ENCODE measurements at places on chromosomes 3 and 15.

GRCh38 chr3:156071031-156071430 is 49.3 kb upstream of the KCNAB1 start:
- DNase-seq = no peak

- no peak for DNase-seq
Observed at GRCh38 chr3:134998158-134998557, 203.1 kb downstream of the EPHB1 start.

DNA sequence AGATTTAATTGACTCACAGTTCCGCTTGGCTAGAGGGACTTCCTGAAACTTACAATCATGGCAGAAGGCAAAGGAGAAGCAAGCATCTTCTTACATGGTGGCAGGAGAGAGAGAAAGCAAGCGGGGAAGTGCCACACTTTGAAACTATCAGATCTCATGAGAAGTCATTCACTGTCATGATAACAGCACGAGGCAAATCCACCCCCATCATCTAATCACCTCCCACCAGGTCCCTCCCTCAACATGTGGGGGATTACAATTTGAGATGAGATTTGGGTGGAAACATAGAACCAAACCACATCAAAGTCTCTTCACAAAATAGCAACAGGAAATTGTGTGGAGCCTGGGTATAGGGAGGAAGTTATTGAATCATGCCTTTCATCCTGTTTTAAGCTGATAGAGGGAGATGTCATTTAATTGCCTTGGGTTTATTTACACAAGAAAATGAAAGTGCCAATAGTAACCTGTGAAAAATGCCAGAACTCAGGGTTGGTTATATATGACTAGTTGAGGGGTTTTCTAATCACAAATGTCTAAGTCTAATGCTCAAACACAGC is 624.8 kb upstream of the LMCD1 start:
- DNase-seq = no peak

- no peak for DNase-seq
Observed at GRCh38 chr15:68589783-68590710, 11.3 kb downstream of the CORO2B start.

GRCh38 chr3:156716105-156716862 is 41.9 kb downstream of the TIPARP start:
- no peak for DNase-seq

DNA sequence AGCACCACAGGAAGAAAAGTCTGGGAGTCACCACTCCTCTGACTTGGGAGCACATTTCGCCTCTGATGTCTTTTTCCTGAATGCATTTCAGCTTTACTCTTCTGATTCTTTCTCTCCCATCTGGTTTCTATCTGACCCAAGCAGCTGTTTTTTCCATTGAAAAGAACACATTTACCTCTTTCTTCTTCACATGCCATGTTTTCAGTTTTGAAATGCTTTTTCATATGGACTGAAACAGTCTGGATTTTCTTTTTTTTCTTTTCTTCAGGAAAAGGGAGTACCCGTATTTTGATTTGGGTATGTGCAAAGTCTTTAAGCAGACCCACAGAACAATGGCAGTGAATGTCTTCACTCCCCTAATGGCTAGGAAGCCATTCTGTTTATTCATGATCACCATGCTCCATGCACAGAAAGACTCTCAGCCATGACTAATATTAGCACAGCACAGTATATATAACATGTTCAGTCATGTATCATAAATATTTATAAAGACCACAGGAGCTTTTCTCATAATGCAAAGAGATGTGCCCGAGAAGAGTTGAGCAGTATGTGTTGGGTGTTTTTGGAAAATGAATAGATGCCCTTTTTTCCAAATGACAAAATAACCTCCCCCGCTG is 82.7 kb upstream of the LRIG1 start:
- DNase-seq = no peak

GRCh38 chr15:90660195-90660998 is 56.7 kb upstream of the BLM start:
- peak; percentile 28 for DNase-seq

- DNase-seq = no peak
Observed at GRCh38 chr3:64919934-64920333, 232.1 kb upstream of the ADAMTS9 start.

DNA sequence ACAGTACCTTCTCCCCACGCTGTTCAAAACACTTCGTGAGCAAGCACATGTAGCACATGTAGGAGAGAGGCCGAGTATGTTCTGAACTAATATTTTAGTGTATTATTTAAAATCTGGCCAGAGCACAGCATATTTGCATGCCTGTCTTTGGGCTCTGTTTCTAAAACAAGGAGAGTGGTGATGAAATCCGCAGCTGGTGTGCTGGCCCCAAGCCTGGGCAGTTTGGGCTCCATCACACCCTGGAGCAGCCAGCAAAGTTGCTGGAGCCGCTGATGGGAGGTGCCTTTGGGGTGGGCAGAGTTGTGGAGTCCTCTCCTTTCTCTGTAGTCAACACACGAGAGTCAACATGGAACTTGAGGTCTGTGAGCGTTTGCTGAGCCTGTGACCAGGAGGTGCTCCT is 116.6 kb downstream of the SLCO3A1 start:
- no peak for DNase-seq

GRCh38 chr15:64599716-64600115 is 139.3 kb downstream of the ZNF609 start:
- no peak for DNase-seq

DNA sequence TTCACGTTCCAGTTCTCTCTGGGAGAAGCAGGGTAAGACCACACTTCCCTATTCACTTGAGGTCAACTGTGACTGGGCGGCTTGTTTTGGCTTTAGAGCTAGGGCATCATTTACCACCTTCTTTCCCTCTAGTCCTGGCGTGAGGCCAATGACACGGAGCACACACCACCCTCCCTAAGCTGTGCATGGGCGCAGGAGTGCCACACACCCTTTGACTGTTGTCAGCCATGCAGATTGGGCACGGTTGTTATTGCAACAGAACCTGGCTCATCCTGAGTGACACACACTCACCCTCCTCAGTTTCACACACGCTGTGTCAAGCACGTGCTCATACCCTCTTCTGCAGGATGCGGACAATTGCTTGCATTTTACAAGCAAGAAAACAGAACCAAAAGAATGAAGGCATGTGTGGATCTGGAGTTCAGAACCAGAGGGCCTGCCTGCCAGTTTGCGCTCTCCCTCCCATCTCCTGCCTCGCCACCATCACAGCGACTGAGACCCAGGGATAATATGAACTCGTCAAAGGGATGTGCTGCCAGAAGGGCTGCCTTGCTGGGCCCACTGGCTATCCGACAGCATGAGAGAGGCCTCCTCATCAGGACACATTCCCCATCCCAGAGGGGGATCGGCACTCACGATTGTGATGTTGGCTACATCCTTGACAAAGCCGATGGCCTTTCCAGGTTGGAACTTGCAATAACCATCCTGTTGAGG is 17.6 kb downstream of the CTSH start:
- no peak for DNase-seq

DNA sequence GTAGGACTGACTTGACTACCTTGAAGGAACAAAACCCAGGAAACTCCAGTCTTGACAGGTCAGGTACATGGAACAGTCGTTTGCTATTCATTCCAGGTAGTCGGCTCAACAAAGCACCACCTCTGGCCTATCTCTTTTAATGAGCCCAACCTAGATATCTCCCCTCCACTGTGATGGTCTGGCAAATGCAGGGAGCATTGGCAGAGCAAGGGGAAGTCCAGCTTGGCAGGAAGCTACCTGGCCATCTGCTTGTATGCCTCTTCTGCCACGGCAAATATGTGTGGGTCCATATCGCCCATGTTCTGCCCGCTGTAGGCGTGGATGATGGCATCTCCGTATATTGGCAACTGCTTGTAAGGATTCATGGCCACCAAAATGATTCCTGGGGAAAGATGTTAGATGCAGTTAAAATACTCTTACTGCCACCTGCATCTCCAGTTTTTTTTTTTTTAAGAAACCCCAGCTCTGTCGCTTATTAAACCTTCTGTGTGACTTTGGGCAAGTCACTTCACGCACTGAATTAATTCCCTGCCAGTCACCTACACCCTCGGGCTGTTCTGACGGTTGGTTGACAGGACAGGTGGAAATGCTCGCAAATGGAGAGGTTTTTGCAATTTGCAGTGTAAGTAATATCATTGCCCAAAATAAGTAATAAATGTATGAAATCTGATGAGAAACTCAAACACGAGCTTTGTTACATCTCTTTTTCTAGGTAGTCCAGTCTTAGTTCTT is 16.8 kb downstream of the MYO5C start:
- no peak for DNase-seq

GRCh38 chr15:66960519-66960918 is 104.9 kb upstream of the SMAD3 start:
- DNase-seq = no peak

DNA sequence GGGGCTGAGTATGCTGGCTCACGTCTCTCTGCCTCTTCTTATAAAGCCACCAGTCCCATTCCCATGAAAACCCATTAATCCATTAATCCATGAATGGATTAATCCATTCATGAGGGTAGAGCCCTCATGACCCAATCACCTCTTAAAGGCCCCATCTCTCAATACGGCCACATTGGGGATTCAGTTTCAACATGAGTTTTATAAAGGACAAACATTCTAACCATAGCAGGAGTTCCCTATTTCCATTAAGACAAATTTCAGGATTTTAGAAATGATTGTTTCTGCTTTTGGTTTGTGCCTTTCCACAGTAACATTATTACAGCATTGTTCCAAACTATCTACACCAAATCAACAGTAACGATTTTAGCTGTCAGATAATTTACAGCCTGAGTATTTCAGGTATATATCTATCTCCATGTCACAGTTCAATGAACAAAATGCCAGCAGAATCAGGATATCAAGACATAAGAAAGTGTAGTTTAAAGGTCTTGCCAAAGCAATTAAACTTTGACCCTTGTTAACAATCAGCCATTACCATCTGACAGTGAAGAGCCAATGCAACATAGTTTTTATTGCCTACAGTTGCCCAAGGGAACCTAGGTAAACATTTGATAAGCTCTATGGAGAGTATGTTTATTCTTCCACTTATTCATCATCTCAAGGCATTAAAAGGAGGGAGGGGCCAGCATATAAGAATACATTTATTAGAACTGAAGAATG is 3.8 kb downstream of the TSPAN3 start:
- DNase-seq = no peak

GRCh38 chr3:45387636-45388348 is 584 bp upstream of the LARS2 start:
- no peak for DNase-seq

DNA sequence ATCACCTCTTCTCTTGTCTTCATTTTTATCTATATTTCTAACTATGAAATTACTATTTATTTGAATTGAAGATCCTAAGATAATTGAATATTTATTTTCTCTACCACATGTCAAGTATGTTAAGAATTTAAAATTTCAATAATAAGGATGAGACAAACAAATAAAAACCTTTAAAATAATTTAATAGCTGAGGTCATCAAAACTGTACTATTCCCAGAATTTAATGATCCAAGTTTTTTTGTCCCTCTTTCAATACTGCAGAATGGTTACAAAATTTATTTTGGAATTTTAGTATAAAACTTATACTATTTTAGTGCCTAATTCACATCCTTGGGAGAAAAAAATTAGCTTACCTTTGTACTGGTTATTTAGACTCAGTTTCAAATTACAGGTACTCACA is 774.9 kb downstream of the ROBO2 start:
- DNase-seq = no peak

DNA sequence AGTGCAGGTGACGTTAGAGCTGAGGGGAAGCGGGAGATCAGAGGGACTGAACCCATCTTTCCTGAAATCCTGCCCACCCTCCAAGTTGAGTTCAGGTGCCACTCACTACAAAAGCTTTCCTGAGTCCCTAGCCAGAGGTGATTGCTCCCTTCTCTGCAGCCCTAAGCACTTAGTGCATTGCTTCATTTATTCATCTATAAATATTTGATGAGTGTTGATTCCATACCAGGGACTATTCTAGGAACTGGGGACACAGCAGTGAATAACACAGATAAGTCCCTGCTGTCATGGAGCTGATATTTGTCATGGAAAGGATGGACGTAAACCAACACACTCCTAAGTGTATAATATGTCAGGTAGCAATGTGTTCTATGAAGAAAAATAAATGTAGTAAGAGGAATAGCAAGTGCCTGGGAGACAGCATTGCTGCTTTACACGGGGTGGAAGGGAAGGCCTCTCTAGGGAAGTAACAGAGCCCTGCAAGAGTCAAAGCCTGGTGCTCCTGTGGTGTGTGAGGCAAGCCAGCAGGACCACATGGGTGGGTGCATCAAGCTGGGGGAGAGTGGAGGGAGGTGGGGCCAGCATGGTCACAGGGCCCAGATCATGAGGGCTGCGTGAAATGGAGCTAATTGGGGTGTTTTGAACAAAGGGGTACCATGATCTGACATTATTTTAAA is 18.6 kb downstream of the ALPK3 start:
- no peak for DNase-seq

- no peak for DNase-seq
Observed at GRCh38 chr3:190269101-190269500, 53.1 kb downstream of the CLDN1 start.

GRCh38 chr3:67531181-67532101 is 123.0 kb downstream of the SUCLG2 start:
- no peak for DNase-seq

DNA sequence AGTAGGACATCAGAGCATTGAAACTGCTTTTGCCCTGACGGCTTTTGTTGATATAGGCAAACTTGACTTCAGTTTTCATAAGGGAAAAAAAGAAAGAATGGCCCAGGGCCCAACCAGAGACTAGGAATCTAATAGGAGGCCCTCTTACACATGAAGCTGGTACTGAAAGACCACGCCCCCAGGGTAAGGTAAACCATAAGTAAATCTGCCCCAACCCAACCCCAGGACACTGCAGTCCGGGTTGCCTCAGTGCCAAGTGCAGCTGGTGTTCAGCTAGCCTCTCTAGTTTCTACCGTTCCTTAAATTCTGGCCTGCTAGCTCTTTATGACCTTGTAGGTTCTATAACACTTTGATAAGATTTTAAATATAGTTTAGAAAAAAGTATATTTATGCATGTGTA is 136.7 kb downstream of the AQP9 start:
- DNase-seq = no peak

DNA sequence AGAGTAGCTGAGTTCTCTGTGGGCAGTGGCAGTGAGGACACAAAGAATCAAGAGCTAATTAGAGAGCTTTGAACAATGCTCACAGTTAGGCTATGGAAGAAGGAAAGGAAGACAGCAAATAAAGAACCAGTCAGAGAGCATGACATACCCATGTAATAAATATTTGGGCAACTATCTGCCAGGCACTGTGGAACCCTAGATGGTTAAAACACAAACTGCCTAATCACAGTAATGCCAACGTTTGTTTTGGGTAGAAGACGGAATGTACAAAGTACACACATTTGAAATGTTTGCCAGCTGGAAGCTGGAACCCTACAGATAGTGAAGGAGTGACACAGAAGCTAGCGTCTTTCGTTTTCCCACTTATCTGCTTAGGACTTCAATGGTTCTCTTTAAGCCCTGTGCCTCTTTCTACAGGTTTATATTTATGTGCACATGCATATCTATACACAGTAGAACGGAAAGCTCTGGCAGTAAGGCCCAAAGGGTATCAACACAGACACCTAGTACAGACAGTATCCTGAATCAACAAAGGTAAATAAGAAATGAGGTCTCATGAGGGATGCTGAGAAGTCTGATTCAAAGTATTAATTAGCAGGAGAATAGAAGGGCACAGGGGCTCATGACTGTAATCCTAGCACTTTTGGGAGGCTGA is 44.6 kb downstream of the ANKRD28 start:
- no peak for DNase-seq
